ENCODE measurements at places on chromosomes 7 and 10.

GRCh38 chr10:114537736-114538135 is 120.3 kb downstream of the ABLIM1 start:
- DNase-seq, result no peak

DNA sequence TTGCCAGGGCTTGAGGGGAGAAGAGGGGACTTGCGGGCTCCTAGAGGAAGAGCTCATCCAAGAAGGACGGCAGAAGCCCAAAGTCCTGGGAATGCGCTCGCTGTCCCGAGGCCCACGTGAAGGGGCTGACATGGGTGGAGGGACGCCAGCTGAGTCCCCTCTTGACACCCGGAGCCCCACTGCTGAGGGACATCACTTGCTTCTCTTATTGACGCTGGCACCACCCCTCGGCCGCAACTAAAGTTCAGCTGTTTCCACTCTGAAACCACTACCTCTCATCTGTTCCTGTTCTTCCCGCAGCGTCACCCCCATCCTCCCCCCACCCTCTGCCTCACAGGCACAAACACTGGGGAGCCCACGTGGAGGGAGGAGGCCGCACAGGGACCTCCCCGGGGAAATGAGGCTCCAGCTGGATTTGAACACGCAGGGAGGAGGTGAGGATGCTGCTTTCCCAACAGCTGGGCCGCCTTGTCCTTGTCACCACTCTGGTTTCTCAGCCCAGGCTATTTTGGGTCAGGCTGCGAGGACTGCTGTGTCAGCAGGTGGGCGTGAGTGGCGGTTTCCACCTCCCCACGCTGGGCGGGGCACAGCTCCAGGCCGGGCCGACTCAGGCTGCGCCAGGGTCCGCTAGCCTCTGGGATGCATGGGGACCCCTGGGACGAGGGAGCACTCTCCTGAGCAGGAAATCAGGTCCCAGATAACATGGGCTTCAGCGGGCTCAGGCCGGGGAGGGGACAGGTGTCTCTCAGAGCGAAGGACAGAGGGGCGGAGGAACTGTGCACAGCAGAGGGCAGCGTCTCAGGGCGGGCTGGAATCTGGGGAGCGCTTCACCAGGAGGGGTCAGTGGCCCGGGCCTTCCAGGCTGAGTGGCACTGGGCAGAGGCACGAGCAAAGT is 156.3 kb downstream of the ZNF248 start:
- no peak for DNase-seq

GRCh38 chr7:2355705-2356008 is 1.0 kb downstream of the EIF3B start:
- no peak for DNase-seq

DNA sequence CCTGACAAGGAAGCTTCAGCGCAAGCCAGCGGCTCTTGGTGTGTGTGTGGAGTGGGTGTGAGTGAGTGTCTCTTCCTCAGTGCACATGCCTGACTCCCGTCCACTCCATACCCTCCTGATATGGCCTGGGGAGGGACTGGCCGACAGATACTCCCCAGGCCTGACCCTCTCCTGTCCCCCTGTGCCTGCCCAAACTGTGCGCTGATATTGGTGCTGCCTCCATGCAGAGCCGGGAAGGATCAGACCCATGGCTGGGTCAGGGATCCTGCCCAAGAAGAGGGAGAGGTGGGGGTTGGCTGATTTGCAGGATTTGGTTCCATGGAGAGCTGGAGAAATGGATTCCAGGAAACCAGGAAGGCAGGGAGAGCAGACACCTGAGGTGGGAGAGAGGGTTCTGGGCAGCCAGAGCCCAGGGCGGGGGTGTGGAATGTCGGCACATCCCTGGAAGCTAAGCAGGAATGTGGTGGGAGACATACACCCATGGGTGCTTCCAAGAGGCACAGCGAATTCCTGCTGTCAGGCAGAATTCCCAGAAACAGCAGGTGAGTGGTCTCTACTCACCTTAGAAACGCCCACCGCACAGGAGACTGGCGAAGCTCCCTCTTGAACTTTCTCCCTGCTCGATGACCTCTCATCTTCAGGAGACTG is 6.3 kb downstream of the CALML5 start:
- DNase-seq, result no peak

DNA sequence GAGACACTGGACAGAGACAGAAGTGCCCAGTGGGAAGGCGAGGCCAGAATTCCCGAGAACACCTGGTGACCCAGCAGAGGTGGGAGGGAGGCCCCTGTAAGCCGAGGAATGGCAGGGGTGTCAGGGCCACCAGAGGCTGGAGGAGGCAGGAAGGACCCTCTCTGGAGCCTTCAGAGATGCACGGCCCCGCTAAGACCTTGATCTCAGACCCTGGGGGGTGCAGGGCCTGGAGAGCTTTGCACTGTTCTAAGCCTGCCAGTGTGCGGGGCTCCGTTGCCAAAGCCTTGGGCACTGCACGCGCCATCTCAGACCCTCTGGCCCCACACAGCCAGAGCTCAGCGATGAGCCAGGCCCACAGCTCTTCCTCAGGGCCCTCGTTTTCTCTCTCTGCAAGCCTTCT is 557.1 kb downstream of the PTPRN2 start:
- no peak for DNase-seq

DNA sequence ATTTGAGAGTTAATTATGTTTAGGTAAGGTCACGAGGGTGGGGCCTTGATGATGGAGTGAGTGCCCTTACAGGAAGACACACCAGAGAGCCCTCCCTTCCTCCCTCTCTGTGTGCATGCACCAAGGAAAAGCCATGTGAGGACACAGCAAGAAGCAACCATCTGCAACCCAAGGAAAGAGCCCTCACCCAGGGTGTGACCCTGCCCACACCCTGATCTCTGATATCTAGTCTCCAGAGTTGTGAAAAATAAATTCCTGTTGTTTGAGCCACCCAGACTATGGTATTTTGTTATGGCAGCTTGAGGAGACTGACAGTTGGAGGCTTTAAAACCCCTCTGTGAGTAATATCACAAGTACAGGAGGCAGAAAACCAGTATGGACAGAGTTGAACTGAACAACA is 15.0 kb upstream of the MCM10 start:
- DNase-seq, result no peak

DNA sequence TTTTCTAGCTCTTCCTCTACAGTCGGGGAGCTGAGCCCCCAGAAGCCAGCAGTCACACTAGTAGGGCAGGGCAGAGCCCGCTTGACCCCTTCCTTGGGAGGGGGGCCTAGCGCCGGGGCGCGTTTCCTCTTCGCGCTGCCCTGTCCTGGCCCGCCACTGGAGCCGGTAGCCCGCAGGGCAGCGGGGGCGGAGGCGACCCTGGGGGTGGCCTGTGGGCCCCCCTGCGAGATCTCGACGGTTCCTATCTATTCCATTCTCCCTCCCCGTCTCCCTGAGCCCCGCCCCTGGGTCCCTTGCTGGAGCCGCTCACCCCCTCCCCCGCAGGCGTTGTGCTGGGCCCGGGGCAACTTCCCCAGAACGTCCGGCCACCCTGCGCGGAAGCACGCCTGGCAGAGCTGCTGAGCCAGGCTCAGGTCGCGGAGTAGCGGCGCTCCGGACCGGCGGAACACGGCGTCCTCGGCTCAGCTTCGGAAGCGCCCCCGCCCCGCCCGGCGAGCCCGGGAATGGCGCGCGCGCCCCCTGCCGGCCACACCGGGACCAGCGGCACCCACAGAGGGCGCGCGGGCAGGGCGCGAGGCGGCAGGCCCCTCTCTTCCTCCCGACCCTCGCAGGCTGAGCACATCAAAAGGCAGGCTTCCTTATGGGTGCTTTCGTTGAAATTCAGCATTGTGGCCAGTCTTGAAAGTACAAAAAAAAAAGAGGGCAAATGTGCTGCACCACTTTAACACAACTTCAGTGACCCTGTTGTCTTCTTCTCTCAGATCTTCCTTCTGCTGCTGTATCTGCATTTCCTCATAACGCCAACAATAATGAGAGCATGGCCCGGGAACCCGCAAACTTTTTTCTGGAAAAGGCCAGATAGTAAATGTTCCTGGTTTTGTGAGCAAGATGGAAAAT is 327.6 kb downstream of the TNS3 start:
- no peak for DNase-seq

GRCh38 chr10:59290448-59290847 is 71.9 kb downstream of the FAM13C start:
- DNase-seq, result no peak

DNA sequence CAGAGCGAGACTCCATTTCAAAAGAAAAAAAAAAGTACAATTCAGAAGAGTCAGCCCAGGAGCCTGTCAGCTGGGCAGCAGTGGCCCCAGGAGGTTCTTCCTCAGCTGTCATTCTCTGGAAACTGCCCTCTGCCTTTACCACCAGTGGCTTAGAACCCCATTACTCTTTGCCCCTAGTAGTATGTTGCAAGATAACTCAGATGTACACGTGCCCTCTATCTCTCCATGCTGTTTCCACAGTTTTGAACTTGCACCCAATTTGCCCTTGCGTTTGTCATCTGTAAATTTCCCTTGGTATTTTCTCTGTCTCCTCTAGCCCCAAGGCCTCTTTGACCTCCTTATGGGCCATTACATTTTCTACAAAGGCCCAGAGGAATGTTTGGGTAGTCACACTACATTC is 56.7 kb upstream of the PRKAR2B start:
- no peak for DNase-seq

DNA sequence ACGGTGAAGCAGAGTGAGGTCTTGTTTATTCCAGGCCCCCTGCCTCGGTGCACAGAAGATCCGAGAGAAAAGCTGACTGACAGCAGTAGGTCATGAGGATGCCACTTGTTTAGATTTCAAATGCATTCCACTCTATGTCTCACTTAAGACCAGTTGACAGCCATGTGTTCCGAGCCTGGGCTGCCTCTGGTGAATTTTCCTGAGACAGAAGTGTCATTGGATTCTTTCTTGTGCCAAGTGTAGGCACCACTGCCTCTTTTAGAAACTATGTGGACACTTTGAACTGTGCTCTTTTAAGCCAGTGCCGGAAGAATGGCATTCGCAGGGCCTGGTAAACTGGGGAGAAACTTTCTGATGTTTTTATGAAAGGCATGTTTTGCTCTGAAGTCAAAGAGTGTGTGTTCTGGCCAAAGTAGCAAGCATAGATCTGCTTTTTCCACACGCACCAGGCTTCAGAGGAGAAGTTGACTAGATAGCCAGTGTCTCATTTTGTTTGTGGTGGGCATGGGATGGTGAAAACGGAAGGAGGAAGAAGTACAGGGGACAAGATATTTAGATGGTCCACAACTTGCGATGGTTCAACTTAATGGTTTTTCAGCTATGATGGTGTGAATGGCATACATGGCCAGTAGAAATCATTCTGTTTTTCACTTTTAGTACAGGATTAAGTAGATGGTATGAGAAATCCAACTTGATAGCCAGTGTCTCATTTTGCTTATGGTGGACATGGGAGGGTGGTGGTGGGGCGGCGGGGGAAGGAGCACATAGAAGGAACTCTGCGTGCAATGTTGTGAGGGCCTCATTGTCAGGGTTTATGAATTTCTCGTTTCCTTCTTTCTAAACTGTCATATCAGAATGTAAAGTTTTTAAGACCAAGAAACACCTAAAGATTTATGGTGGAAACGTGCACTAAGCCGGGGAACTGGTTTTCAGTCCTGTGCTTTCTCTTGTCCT is 41.5 kb downstream of the CYP17A1 start:
- DNase-seq, result no peak

DNA sequence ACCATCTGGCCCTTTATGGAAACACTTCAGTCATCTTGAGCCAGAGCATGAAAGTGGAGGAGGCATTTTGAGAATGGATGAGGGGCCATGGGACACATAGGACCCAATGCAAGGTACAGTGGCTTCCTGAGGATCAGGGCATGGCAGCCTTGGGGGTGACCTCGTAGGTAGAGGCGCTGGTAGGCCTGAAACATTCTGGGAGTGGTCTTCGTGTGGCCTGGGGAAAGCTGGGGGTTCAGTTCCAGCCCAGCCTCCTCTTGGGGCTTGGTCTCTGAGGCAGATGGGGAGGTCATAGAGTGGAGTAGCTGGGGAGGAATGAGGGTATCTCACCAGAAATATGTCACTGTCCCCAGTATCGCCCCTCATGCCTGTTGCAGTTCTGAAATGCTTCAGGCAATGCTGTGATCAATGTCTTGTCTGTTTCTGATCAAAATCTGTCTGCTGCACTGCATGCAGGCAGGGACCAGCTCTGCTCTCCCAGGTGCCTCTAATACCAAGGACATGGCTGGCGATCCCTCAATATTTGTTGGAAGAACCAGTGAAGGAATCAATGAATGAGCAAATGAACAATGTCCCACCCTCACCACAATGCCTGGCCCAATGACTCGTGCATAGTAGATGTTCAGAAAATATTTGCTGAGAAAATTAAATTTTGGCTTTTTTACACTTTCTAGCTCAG is 90.9 kb downstream of the CHST15 start:
- no peak for DNase-seq

DNA sequence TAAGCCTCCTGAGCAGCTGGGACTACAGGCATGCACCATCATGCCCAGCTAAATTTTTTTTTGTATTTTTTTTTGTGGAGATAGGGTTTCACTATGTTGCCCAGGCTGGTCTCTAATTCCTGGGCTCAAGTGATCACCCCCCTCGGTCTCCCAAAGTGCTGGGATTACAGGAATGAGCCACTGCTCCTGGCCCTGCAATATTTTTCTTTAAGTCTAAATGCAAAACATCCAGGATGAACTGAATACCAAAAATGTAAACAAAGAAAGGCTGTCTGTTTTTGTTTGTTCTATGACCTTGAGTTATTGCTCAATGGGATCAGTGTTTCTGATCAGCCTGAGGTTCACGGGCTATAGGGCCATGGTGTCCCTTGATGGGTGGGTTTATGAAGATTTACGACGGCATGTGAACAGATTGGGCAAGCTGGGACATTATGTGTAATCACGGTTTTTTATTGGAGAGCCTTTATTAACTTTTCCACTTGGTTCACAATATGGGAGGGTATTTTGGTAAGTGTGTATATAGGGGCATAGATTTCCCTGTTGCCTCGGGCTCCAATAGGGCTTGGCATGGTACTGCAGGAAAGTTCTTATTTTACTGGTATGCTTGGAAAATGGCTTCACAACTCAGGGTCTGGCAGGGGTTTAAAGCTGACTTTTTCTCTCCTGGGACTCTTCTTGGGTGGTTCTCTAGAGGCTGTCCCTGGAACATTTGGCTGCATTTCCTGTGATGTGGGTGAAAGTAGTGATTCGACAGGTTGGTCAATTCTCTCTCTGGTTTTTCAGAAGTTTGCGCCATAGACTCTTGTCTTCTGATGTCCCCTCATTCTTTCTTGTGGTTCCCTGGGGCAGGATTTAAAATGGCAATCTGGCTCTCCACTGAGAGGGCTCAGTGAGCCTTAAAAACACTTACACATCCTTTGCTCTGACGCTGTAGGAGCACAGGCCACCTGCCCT is 41.6 kb downstream of the MRPS33 start:
- no peak for DNase-seq

DNA sequence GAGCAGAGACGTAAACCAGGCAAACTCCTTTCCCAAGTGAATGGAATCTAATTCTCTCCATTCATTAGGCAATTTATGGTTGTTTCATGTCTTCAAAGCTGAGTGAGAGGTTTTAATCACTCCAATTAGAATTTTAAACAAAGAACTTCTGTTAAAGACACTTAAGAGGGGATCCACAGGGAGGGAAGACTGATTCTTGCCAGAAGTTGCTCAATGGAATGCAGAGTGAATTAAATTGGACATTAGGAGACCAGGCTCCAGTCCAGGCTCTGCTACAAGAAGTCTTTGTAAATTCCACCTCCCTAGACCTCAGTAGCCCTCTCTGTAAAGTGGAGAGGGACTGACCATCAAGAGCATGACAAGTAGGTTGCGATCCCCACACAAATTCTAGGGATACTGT is 130.7 kb upstream of the TMEM72 start:
- DNase-seq, result no peak

Measured in stimulated activated CD4-positive, alpha-beta T cell treated with anti-CD3 and anti-CD28 coated beads, Interleukin-12 subunit alpha, Interleukin-12 subunit beta, amount 100 ng/mL, for 24 hours (primary cell).